ENCODE measurements at places on chromosomes 16 and 17.
A peak's percentile ranks its signal among the peaks of the same experiment; 100 is the strongest.

DNA sequence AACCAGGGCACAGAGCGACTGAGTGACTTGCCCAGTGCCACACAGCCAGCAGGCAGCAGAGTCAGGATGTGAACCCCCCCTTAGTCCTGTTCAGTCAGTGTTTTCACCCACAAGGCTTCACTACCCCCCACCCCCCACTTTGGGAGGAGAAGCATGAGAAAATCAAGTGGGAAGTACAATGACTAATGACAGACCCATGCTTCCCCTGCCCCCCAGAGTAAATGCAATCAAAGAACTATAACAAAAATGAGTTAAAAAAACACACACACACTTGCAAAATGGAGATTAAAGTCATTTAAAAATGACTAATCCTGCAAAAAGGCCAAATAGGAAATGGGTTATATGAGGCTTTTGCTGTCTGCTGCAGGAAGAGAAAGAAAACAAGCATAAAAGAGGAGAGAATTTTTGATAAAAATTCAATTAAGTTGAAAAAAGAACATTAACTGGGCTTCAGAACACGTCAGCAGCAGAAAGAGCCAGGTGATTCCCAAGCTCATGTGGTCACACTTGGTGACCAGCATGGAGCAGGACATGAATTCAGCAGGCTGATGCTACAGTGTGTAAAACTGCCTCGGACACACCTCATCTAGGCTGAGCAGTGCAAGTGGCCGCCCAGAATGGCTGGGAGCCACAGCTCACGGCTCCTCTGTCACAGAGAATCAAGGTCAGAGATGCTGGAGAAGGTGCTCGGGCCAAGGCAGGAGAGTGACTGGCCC is 212.3 kb downstream of the ZNF423 start:
- DNase-seq, result no peak

DNA sequence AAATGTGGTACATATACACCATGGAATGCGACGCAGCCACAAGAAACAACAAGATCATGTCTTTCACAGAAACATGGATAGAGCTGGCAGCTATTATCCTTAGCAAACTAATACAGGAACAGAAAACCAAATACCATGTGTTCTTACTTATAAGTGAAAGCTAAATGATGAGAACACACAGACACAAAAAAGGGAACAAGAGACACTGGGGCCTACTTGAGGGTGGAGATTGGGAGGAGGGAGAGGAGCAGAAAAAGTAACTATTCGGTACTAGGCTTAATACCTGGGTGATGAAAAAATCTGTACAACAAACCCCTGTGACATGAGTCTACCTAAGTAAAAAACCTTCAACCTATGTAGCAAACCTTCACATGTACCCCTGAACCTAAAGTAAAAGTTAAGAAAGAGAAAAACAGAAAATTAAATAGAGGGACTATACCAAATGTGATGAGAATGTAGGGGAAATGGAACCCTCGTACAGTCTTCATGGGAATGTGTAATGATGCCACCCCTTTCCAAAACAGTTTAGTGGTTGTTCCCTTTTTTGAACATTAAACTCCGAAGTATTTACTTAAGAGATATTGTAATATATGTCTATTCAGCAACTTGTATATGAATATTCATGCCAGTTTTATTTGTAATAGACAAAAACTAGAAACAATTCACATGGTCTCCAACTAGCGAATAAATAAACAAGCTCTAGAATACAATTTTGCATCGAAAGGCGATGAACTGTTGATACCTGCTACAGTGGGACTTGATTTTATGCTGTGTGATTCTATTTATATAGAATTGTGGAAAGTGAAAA is 33.9 kb downstream of the AHSP start:
- no peak for DNase-seq

- DNase-seq, result no peak
Observed at GRCh38 chr17:17198281-17198680, 7.9 kb downstream of the PLD6 start.

- DNase-seq, result no peak
Observed at GRCh38 chr16:74094514-74094913, 202.1 kb upstream of the PSMD7 start.

DNA sequence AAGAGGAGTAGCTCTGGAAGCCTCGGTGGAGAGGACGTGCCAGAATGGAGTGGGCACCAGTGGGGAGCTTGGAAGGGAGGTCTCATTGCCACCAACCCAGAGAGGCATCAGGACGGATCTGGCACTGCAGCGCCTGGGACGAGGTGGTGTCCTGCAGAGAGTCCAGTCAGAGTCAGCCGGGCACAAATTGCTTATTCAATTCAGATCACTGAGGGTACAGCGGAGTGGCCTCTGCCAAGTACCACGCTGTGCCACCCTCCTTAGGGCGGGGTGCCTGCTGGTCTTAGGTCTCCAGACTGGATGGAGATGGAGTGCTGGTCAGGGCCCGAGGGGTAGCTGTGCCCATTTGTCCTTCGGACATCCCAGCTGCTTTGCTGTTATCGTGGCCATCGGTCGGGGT is 18.9 kb upstream of the SPPL2C start:
- DNase-seq, result no peak

- DNase-seq, result no peak
Observed at GRCh38 chr17:67759355-67760171, 41.8 kb downstream of the NOL11 start.

GRCh38 chr17:50163843-50164696 is 1.7 kb upstream of the SGCA start:
- DNase-seq, result no peak

DNA sequence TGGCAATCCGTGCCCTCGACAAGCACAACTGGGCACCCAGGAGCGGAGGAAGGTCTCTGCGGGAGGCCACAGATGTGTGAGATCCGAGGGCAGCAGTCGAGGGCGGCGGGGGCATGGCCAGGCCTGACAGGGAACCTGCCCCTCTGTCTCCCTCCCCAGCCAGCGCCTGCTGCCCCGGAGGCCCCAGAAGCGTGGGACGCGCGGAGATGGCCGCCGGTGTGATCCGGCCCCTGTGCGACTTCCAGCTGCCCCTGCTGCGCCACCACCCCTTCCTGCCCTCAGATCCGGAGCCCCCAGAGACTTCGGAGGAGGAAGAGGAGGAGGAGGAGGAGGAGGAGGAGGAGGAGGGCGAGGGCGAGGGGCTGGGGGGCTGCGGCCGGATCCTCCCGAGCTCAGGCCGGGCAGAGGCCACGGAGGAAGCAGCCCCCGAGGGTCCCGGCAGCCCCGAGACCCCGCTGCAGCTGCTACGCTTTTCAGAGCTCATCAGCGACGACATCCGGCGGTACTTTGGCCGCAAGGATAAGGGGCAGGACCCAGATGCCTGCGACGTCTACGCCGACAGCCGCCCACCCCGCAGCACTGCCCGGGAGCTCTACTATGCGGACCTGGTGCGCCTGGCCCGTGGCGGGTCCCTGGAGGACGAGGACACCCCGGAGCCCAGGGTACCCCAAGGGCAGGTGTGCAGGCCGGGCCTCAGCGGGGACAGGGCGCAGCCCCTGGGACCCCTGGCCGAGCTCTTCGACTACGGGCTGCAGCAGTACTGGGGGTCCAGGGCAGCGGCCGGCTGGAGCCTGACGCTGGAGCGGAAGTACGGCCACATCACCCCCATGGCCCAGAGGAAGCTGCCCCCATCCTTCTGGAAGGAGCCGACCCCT is 1.7 kb downstream of the PERCC1 start:
- DNase-seq, result no peak

DNA sequence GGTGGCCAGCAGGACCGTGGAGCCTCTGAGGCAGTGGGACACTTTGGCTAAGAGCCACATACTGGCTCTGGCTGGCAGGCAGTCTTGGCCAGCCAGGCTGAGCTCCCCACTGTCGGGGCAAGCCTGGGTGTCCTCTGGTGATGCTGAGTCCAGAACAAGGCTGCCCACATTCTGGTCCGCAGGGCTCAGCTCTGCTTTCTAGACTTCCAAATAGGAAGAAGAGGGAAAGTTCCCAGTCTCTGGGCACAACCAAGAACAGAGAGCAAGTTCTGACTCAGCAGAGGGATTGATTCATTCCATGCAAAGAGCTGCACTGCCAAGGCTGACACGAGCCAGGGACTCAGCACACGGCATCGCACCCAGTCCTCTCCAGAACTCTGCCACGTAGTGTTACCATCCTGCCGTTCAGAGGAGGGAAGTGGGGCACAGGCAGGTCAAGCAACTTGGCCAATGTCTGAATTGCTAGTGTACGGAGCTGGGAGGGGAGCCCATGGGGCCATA is 58.9 kb downstream of the NOS2 start:
- DNase-seq, result no peak

GRCh38 chr17:16986391-16986790 is 14.5 kb upstream of the TNFRSF13B start:
- no peak for DNase-seq

- no peak for DNase-seq
Observed at GRCh38 chr16:67481561-67482232, 740 bp upstream of the ATP6V0D1 start.

GRCh38 chr17:61313461-61314326 is 85.9 kb upstream of the TBX2 start:
- no peak for DNase-seq

DNA sequence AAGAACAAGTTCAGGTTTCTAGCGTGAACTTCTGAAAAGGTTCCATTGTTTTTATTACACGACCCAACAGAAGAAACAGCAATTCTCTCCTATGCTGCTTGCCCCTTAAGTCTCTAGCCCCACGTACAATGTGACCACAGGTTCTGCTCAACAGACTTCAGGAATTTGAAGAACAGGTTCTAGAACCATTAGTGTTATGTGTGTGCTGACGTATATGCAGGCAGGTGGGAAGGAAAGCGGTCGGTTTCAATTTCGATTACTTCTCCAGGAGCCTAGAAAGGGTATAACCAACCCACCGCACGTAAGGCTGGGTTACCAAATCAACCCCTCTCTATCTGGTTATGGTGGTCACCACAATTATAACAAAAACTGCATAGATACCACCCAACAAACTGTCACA is 39.4 kb downstream of the XPO6 start:
- DNase-seq, result no peak

- DNase-seq, result no peak
Observed at GRCh38 chr17:14228903-14229302, 7.8 kb downstream of the CDRT15 start.

DNA sequence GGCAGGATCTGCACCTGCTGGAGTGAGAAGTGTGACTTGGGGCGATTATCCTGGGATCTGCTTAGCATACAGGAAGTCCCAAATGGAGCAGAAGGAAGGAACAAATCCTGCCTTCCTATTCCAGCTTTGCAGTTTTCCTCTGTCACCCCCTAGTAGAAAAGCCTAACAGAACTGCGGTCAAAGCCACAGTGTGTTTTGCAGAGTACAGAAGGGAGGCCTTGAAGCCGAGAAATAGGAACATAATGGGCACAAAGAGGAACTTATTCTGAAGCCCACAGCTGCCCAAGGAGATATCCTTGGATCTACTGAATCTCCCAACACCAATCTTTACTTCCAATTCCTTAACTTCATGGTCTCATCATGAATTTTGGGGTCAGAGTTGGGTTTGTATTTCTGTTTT is 8.5 kb downstream of the KRTAP1-5 start:
- DNase-seq, result no peak

GRCh38 chr16:2820836-2821486 is 3.9 kb downstream of the PRSS21 start:
- DNase-seq, result no peak

DNA sequence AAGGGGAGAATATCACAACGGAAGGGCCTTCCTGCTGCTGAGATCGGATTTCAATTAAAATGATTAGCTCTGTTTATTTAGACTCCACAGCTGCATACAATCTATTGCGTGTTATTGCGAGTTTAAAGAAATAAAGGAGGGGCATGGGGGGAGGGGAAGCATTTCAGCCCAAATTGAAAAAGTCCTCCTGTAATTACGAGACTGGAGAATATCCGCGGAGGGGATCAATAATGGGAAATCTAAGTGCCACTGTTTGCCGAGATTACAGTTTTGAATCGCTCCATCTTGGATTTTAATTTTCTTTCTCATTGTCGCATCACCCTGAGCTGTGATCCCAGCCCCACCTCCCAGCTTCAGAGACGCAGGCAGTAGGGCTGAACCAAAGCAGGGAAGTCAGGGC is 15.7 kb upstream of the RPL38 start:
- no peak for DNase-seq

GRCh38 chr17:57995076-57995956 is 7.3 kb upstream of the VEZF1 start:
- peak; percentile 90 for DNase-seq

DNA sequence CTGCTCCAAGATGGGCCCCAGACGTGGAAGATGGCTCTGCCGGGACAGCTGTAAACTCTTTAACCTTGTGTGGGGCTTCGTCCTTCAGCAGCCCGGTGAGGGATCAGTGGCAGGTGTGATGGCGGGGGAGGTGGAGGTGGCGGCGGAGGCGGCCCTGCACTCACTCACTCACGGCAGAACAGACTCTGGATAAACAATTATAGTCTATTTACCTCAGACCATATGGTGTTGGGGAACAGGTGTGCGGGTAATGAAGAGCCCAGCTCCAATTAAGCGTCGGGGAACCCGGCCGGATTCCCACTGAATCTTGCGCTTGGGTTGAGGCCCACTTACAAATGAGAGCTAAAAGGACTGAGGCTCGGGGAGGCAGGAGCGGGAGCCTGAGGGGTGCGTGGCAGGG is 104.3 kb upstream of the SDK2 start:
- no peak for DNase-seq

- DNase-seq, result peak; percentile 83
Observed at GRCh38 chr16:2919511-2920255, 8.0 kb downstream of the FLYWCH1 start.

DNA sequence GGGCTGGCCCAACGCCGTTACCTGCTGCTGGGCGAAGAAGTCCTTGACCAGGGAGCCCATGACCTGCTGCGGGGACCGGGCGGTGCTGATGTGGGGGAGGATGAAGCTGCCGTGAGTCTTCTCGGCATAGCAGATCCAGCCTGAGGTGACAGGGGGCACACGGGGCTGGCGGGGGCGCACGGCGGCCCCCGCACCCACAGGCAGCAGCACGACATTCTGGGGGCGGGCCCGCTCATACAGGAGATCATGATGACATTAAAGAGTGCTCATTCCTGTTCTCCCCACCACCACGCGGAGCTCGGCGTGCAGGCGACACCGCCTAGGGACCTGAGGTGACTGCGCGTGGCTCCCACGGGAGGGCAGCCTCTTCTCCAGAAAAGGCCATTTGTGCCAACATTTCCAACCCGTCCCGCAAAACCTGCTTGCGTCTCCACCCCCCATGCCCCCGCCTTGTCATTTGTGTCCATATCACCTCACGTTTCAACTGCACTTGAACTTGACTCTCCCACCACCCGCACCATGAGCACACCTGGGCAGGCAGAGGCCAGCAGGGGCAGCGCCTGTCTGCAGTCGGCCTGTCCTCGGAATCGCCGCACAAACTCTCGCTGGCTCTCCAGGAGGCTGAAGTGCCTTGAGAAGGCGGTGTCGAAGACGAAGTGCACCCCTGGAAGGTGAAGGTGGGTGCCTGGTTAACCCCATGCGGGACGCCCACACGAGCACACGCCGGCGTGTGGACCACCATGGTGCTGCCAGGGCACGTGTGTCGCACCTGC is 6.4 kb downstream of the CIAO3 start:
- no peak for DNase-seq

DNA sequence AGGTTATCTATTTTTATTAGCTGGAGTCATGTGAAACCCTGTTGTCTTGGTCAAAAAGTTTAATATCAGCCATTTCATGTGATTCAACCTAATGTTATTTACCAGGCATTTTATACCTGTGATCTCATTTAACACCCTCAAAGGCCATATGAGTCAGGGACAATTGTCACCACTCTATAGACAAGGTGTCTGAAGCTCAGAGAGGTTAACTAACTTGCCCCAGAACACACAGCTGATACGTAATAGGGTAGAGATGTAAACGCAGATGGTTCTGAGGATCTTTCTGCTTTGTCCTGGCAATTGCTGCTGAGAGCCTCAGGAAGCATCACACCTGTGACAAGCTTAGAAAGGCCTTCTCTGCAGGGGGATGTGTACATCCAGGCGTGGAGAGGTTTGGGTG is 4.9 kb downstream of the CD300A start:
- no peak for DNase-seq

Measured in HT-29 (cell line).